Stimulated activated CD8-positive, alpha-beta memory T cell treated with anti-CD3 and anti-CD28 coated beads, Interleukin-12 subunit alpha, Interleukin-12 subunit beta, amount 100 ng/mL, for 1 hour (primary cell): ENCODE measurements at places on chromosomes 11 and 22.

GRCh38 chr11:9280655-9281301 is 15.6 kb upstream of the DENND5A start:
- DNase-seq: peak; percentile 30

DNA sequence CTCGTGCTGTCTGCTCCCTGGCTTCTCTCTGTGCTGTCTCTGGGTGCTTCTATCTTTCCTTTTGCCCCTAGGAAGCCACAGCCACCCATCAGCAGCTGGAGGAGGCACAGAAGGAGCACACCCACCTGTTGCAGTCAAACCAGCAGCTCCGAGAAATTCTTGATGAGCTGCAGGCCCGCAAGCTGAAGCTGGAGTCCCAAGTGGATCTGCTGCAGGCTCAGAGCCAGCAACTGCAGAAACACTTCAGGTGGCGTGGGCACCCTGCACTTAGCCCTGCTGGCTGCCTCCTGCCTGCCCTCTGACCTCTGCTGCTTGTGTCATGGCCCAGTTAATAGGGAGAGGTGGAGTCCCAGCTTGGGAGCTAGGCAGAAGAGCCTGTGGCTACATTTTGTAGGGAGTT is 67.8 kb downstream of the CEP164 start:
- no peak for DNase-seq

DNA sequence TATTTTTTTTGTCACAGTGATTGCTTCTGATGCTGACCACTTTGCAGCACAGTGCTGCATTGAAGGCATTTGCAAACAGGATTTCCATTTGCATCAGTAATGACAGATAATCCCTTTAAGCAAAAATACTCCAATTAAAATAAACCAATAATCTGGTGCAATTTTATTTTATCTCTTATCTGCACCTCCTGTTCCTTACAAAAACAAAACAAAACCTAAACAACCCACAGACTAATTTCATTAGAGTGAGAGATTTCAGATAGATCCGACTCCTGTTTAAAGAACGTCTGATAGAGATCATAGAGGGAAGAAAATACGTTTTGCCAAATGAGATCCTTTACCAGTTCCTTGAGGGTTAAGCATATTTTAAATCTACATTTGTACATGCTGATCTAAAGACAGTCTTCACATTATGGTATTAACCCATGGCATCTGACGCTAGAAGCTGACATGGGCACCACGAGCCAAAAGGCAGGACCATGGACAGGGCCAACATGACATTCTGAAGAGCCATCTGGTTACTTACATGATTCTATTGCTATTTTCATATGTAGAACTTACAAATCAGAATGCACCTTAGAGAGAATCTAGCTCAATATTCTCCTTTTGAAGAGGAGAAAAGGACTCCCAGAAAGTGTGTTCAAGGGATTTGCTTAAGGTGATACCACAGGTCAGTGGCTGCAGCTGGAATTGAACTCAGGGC is 286.2 kb upstream of the NARS2 start:
- no peak for DNase-seq

DNA sequence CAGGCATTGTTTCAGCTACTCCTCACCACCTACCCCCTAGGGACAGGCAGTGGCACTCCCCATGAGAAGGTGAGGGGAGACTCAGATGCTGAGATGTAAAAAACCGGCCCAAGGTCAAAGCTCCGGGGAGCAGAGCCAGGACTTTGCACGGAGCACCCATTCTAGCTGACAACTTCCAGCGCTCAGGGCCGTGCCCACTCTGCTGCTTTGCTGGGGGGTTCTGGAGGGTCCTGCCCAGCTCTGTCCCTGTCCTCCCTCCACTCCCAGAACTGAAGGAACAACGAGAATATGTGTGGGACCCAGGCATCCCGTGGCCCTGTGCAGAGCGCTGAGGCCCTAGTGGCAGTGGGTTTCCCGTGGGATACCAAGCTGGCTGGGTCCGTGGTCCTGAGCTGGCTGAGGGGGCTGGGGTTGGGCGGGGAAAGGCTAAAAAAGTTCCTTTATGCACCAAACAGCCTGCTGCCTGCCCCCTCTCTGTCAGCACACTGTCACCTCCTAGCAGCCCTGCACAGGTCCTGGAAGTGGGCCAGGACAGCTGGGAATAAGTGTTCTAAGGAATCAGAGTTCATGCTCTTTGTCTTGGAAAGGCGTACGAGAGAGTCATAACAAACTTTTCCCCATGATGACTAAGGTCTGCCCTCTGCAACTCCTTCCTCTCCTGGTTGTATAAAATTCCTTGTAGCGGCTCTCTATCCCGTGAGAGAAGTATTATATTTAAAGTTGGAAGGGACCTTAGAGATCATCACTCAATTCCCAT is 1.9 kb downstream of the MS4A10 start:
- DNase-seq: no peak

GRCh38 chr22:36136988-36137387 is 23.6 kb downstream of the APOL3 start:
- DNase-seq: no peak

GRCh38 chr11:65427691-65428577 is 5.3 kb downstream of the NEAT1 start:
- no peak for DNase-seq

DNA sequence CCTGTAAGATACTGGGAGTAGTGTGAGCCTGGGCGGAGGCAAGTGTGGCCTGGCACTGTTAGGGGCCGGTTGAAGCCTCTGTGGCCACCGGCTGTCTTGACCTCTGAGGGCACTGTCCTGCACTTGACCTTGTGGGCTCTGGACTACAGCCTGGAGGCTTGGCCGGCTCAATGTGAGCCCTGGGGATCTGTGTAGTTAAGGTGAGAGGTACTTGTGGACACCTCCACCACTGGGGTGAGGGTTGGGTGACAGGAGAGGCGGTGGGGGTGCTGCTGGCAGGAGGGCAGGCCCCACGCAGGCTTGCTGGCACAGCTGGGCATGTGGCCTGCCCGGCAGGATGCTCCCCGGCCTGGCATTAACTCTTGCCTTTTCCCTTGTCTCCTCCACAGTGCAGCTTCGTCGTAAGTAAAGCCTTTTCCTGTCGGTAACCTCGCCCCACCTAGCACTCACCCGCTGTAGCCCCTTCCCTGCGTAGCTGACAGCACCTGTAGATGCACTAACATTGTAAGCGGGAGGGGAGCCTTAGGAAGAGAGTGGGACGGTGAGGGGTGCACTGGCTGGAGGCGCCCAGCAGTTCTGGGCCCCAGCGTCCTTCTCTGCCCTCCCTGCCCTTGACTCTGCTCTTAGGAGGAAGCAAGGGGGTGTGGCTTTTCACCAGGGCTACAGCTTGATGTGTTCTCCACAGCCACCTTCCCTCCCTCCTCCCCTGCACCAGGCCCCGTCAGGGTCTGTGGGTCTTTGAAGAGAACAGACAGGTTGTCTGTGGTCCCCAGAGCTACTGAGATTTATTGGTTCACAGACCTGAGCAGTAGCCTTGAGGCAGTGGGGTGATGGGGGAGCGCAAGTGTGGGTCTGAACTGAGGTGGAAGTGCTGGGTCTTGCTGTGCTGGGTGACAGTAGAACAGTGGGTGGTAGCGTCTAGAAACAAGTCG is 17.6 kb downstream of the INCENP start:
- DNase-seq: no peak

DNA sequence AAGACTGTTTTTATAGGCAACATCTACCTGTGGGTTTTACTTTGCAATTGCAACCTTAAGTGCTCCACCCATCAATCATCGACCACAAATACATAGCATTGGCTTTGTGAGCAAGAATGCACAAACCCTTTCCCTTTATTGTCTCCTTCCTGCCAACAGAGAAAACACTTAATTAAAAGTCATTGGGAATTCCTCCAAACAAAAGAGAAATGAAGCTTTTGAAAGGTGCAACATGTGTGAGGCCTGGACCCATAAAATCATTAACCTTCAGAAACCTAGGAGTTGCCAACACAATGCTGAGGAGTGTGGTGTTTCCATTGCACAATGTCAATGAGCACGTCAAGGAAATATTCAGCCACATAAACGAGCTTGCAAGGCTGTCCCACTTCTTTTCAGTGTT is 223.2 kb downstream of the BLID start:
- no peak for DNase-seq

- DNase-seq: no peak
Observed at GRCh38 chr11:97888641-97889040, 1132.1 kb upstream of the CNTN5 start.

DNA sequence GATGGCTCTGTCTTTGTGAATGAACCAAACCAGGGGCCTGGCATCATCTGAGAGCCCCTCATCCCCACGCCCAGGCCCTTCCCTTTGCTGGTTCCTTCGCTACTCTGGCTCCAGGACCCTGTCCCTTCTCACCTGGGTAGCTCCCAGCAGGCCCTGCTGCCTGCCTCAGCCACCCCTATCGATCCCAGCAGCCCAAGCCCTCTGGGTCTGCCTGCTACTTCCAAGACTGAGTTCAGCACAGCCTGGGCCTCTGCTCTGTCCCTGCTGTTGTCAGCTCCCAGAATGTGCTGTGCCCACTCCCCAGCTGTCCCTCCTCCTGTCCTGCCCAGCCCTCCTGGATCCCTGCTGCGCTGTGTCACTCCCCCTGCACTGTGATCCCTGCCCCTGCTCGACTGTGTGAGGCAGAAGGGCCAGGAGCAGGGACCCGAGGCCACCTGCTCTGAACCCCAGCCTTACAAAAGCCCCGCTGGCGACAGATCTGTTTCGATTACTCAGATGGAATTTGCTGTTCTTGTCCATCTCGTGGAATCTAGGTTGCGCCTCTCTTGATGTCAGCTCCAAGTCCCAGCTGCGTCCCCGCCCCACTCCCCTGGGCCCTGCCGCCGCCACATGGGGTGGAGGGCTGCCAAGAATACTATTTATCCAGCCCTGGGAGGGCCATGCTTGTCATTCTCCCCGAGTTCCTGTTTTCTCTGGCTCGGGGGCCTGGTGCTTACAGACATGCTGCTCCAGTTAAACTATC is 13.0 kb downstream of the MRPL21 start:
- no peak for DNase-seq

DNA sequence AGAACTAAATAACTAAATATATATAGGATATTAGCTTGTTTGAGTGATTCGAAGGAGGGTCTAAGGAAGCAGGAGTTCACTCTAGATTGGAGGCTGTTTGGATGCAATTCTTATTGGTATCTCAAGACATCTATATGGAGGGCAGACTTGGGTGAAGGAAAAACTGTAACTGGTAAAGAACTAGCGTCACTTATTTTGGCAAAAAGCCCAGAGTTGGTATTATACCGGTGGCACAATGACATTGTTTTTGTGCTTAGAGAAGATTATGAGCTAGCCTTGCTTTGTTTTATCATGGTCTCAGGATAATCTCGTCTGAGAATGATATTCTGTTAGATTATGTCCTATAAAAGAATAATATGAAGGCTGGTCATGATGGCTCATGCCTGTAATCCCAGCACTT is 6.0 kb upstream of the SLC35F2 start:
- no peak for DNase-seq

DNA sequence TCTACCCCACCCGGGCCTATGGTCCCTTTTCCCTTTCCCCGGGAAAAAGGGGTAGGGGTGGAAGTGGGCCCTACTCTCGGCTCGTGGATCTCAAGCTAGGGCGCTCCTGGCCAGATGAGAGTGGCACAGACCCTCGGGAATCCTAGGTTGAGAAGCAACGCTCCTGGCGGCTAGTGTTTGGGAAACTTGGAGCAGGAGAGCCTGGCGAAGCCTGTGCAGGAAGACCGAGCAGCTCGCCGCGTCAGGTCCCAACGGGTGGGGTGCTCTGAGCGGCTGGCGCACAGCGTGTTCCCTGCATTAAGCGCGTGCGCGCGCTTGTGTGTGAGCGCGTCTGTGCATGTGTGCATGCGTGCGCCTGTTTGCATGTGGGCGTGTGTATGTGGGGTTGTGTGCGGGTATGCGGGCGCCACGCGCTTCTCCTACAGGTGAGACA is 7.1 kb upstream of the FLI1 start:
- DNase-seq: peak; percentile 35

DNA sequence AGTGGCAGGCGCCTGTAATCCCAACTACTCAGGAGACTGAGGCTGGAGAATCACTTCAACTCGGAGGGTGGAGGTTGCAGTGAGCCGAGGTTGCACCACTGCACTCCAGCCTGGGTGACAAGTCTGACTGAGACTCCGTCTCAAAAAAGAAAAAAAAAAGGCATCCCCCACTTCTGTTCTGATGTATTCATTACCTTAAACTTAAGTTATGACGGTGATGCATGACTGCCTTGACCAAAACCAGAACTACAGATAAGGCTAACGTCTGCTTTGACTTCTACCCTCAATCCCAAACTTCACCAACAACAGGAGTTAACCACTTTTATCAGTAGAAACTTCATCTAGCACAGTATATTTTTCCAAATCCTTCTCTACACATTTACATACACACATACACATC is 9.9 kb downstream of the HTR3A start:
- no peak for DNase-seq

DNA sequence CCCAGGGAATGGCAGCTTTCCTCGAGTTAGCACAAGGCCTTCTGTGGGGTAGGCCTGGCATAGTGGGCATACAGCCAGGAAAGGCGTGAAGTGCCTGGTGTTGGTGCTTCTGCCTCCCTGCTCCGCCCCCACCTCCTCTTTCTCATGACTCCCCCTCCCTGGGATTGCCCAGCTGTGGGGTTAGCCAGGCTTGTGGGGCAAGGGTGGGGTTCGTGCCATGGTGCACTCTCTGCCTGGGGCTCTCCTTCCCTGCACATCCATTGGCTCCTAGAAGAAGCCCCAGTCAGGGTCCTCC is 236.8 kb upstream of the NCAM1 start:
- no peak for DNase-seq

DNA sequence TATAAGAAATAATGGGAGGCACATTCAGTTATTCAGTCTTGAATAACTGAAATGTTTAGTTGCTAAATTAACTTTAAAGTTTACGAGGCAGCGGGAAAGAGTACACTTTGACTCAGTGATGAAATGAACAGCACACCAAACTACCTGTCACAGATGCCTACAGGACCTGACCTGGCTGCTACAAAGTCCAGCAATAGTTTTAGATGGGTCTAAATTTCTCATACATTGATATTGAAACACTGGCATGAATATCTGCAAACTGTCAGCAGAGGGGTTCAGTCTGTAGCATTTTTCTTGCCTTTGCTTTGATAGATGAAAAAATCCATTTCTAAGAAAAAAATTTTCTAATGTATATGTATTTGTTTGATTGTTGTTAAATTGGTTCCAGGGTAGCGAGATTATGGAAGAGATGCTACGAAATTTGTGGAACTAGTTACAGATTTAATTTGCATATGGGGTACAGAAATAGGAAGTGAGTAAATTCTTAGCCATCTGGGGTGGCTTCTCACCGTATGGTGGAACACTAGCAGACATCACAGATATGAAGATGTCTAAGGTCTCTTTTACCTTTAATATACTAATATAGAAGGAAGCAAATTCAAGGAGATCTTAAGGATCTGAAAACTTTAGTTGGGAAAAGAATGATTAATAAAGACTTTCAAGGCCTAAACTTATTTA is 20.8 kb upstream of the GAB2 start:
- no peak for DNase-seq

GRCh38 chr11:36467916-36468315 is 42.2 kb downstream of the TRAF6 start:
- no peak for DNase-seq

DNA sequence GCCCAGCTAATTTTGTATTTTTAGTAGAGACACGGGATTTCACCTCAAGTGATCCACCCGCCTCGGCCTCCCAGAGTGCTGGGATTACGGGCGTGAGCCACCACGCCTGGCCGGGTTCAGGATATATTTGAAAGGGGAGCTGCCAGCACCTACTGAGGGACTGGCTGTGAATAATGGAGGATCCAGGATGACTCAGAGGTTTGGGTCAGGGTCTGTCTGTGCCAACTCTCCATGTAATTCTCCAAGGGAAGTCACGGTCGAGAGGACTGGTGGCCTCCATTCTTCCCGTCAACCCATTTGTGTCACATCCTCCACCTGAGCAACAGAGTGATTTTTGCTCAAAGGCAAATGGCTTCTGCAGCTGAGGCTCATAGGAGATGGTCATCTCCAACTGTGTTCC is 3.6 kb upstream of the ARRB1 start:
- DNase-seq: no peak

- DNase-seq: no peak
Observed at GRCh38 chr22:17518406-17518805, 44.9 kb upstream of the SLC25A18 start.
